ENCODE measurements at places on chromosomes 12 and 14.

DNA sequence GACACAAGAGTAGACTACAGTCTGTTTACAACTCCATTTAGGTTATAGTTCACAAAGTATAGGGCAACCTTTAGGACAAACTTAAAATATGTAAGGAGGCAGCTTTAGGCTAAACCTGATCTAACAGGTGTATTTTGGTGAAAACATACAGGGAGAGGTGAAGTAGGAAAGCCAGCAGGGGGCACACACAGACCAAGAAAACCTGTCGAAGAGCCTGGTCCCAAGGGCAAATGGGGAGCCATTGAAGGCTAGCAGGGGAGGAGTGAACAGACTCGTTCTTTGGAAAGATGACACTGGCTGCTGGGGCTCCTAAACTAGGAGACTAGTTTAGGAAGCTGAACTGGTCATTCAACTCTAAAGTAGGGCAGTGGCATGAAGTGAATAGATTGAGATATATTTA is 138.8 kb upstream of the WSCD2 start:
- DNase-seq = peak; percentile 43

DNA sequence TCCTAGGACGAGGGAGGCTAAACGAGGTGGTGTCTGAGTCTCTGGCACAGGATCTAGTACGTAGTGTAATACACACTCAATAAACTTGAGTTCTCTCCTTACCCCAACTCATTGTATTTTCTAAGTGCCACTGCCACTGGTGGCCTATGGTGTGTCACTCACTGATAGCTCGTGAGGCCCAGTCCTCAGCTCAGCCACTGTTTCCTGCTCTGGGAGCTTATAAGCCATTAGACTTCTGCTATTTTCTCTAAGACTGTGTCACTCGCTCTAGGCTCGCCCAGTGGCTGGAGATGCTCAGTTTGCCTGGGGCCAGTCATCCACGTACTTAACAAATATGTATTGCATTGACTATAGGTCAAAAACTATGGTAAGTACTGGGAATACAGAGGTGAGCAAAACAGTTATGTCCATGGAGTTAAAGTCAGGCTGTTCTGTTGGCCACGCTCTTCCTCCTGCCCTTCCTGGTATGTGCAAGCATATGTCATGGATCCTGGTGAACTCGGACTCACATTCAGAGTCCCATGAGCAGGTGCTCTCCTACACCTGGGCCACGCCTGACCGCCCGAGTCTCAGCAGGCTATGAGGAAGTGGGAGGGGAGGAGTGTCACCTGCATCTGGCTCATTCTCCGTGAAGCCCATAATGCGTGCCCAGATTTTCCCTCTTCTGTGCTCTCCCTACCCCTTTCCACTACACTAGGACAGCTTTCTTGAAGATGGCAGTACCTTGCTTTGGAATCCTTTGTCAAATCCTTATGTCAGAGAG is 41.6 kb downstream of the DEGS2 start:
- DNase-seq = no peak

DNA sequence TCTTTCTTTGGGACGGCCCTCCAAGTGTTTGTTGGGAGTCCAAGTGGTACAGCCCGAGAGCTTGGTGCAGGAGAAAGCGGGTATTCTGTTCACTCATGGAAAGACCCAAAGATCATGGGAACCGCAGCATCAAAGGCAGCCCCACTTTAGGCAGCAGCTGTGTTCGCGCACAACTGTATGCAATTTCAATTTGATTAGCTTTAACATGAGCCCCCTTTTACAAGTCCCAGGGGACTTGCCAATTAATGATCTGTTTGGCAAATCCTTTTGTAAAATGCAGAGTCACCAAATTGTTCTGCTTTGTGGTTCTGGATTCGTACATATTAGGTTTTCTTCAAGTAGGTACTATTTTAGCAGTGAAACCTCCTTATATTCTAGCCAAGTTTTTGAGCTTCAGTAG is 217.7 kb downstream of the AACS start:
- DNase-seq = no peak

DNA sequence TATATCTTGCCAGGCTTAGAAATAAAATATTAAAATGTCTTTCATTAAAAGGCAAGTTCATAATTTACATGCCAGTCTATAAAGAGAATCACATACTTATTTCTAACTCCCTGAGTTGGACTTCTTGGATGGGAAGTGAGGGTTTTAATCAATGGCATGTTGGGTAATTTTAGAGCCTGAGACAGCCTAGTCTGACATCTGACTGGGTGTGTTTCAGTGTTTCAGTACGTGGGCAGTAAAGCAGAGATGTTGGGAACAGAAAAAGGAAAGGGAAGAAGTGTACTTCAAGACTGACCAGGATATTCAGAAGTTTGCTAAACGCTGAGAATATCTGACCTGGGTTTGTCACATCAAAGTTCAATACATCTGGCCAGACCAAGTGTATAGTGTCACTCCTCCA is 171.8 kb downstream of the BTG1 start:
- DNase-seq = no peak

GRCh38 chr12:58537278-58537677 is 383.0 kb downstream of the LRIG3 start:
- DNase-seq = no peak

DNA sequence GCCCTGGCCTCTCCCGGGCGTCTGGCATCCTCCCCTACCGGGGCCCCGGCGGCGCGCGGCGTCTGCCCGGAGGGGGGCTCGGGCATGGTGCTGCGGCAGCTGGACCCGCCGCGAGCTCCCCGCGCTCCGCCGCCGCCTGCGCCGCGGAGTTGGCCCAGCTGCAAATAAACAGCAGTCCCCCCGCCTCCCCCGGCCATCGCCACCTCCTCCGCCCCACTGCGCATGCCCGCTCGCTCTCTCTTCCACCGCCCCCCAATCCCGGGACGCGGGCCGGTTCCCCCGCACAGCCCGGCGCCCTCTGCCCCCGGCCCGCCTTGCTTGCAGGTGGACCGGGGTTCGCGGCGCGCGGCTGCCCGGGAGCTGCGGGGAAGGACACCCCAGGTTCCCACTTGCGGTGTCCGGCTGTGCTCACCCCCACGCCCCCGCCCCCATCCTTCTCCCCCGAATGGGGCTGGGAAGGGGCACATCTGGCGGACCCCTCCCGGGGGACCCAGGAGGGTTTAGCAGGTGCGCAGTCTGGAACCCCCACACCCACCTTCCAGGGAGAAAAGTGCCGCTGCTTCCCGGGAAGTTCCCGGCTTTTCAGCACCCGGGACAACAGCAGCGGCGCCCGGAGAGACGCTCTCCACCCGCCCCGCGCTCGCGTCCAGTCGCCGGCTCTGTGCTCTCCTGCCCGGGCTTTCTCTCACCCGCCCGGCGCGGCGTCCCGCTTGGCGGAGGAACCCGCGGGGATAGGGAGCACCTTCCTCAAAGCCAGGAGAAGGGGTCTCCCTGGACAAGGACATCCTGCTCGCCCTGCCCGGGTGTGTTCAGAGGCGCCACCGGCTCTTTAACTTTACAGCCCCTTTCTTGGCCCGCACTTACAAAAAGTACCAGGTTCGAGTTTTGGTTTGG is at the start of gene TMTC1:
TMTC1 (minus strand) TSS at position 170 of the 894 bp plus-strand sequence. CDS start 191 bp downstream, outside the sequence.
- no peak for DNase-seq

DNA sequence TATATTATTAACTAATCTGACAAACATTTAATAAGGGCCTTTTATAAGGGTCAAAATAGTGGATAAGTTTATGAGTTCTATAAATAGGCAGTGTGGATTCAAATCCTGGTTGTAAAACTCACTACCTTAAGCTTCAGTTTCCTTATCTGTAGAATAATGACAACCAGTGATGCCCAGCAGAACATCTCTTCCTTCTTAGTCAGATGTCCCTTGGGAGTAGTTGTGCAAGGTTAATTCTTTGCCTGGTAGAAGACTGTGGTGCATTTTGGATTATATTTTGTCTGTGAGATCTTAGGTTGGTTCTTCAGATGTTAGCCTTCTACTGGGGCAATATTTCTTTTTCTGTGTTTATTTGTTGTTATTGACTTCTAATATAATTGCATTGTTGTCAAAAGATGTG is 59.5 kb downstream of the ARID2 start:
- DNase-seq = no peak

DNA sequence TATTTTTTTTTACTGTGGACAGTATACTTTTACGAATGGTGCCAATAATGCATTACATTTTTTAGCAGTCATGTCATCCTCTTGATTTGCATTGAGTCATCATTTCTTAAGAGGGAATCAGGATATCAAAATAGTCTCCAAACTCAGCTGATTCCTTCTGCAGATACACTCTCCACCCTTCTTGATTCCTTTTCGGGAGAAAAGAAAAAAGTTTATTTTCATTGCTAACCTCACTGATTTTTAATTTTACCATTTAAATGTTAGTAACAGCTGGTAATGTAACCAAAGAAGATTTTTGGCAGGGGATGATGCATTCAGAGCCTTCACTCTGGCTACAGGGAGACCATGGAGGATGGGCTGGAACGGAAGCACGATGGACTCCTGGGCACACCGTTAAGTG is 47.5 kb downstream of the MRPL42 start:
- no peak for DNase-seq

DNA sequence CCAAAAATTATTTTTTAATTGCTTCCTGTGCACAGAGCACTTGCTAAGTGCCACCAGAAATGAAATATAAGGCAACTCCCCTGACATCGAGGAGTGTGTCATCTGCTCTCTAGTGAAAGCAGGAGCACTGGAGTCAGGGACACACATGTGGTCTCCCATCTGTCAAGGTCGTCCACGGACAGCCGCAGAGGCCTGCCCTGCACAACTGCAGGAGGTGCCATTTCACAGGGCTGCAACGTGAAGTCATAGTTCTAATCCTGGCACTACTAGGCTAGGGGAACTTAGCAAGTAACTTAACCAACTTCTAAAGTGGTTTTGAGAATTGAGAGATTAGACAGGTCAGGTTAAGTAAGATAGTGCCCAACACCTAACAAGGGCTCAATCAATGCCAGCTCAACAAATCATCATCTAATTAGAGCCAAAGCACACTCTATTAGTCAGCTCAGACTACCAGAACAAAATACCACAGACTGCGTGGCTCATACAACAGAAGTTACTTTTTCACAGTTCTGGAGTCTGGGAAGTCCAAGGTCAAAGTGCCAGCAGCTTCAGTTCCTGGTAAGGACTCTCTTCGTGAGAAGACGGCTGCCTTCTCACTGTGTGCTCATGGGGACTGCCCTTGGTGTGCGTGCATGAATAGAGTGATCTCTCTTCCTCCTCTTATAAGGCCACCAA is 30.7 kb downstream of the FOXN3 start:
- DNase-seq = no peak

DNA sequence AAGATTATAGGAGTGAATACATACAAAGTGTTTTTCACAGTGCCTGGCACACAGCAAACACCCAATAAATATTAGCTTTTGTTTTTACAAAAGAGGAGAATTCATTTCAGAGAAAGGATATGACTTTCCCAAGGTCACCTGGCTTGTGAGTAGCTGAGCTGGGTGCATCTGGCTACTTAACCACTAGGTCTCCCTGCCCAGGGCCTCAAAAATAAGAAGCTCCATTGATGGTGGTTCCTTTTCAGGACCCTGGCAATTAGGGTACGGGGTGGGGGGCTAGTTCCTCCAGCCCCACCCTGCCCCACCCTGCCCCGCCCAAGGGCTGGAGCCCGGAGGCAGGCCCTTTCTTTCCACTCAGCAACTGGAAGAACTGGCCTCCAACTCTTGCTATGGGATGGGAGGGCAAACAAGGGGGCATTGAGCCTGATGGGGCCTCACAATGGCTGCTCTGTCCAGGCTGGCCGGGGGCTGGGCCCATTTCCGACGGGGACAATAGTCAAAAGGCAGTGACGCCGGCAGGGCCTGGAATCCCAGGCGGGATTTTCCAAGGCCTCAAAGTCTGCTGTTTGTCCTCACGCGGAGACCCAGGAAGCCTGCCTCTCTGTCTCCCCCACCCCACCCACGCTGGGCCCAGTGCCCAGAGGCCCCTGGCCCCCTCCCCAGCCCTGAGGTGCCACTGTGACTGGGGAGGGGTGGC is 8.2 kb upstream of the ATG101 start:
- DNase-seq = no peak

DNA sequence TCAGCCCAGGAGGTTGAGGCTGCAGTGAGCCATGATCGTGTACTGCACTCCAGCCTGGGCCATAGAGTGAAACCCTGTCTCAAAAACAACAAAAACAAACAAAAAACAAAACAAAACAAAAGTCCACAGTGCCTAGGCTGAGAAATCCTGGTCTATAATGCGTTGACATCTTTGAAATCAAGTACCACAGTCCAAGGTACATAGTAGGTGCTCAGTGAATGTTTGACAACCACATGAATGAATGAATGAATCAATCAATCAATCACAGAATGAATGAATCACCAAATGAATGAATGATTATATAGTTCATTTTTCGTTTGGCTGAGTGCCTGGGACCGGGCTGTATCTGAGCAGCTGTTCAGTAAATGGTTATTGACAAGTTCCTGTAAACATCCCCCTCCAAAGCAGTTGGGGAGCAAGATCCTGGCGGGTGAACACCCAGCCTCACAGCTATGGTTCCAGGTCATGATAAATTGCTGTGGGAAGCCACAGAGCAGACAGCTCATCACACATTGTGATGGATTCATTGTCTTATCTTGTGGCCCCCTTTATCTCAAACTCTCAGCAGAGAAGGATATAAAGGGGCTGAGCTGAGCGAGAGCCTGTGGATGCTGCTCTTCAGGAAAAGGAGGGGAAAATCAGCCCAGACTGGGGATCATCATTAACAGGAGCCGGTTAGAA is 30.4 kb upstream of the IFT81 start:
- DNase-seq = no peak

GRCh38 chr14:81480741-81481140 is 52.9 kb downstream of the SEL1L start:
- no peak for DNase-seq

DNA sequence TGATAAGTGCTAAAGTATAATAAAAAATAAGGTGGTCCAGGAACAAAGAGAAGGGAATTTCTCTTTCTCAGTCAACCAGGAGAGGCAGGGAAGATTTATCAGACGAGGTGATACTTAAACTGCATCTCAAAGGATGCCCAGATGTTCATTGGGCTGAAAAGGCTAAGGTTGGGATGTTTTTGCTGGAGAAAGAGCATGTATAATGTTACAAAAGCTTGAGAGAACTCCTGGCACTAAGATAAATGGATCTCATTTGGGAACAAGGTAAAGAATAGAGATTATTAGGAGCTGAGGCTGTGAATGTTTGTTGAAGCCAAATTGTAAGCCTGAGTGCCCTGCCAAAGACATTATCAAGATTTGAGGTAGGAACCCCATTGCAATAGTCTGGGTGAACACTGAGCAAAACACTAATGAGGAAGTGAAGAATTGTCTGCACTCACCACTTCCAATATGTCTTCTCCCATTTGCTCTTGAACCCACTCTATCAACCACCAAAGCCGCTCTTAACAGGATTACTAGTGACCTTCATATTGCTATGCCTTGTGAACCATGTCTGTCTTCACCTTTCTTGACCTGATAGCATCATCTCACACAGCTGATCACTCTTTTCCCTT is 149.0 kb upstream of the ARID2 start:
- DNase-seq = no peak

- DNase-seq = no peak
Measured at GRCh38 chr14:99971941-99972747, 93.1 kb upstream of the EVL start.
